Bone marrow (tissue), 2 donors: ENCODE measurements at places on chromosomes 6 and 20.

DNA sequence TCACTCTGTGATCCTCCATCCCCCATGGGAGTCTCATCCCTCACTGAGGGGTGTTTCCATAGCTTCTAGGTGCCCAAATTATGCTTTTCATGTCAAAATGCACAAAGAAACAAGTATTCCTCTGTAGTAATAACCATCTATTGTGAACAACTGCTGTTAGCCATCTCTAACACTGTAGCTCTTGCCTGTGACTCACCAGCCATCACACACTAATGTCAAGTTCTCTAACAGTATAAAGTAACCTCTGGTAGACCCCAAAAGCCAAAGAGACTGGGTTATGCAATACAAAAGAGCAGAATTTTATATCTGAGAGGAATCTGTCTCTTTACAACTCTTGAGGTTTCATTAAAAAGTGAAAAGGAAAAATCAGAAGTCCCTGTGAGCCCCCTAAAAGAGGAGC is 25.4 kb upstream of the IYD start:
- no peak for DNase-seq

DNA sequence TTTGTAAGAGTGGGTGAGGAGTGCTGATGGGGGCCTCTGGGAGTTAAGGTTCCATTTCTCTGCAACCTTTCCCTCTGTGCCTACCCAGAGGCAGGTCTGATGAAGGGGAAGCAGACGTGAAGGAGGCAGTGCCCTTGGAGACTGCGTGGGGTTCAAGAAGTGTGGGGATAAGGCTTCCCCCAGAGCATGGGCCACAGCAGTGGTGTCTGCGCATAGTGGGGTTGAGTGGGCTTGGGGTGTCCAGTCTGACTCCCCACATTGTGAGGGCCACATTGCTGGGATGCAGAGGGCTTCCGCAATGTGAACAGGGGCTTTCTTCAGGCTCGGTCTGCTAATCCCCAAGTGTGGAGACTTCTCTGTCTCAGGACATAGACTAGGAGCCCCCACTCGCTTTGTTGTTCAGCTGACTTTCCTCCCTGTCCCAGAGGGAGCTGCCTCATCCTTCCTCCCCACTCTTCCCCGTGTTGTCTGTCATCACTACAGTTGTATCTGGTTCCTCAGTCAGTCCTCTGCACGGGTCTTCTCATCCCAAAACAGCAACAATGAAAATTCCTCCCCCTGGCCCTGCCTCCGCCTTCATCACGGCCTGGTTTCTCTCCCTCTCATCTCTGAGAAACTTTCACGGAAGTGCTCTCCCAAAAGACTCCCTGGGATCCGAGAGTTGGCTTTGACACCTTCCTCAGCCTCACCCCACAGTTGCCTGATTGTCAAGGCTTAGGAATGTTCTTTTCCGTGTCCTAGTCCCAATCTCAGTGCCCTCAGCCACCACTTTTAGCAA is 2.8 kb downstream of the EBF4 start:
- DNase-seq, result no peak

- DNase-seq, result no peak
Observed at GRCh38 chr6:50721978-50722377, 8.7 kb downstream of the TFAP2D start.

GRCh38 chr20:1555952-1556351 is 1.6 kb downstream of the SIRPD start:
- no peak for DNase-seq

- DNase-seq, result no peak
Observed at GRCh38 chr20:42587427-42587826, 602.3 kb downstream of the PTPRT start.

- DNase-seq, result no peak
Observed at GRCh38 chr6:164303102-164303964, 888.8 kb downstream of the QKI start.

GRCh38 chr20:19098806-19099578 is 113.5 kb upstream of the SLC24A3 start:
- DNase-seq, result no peak

DNA sequence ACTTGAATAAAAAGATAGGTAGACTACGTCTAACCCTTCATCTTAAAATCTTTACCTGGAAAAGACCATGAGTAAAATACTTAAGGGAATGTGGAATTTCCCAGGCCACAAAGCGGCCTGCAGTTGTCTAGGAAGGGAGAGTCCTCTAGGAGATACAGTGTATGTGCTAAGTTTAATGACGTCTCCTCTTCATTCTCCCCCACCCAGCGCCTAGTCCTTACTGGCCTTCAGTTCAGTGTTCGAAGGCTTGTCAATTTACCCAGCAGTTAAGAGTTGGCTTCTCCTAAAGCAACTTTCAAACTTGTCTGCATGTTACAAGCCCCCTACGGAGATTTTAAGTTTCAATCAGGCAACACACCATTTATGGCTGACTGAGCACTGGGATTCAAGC is 35.2 kb downstream of the HFE start:
- no peak for DNase-seq

DNA sequence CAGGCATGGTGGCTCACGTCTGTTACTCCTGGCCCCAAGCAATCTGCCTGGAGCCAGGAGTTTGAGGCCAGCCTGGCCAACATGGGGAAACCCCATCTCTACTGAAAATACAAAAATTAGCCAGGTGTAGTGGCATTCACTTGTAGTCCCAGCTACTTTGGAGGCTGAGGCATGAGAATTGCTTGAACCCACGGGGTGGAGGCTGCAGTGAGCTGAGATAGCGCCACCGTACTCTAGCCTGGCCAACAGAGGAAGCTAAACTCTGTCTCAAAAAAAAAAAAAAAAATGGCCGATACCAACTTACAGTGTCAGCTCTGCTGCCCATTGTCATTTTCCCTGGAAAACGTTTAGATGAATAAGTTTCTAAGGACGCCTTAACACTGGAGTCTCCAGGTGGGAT is 489.9 kb downstream of the TFAP2A start:
- DNase-seq, result no peak

DNA sequence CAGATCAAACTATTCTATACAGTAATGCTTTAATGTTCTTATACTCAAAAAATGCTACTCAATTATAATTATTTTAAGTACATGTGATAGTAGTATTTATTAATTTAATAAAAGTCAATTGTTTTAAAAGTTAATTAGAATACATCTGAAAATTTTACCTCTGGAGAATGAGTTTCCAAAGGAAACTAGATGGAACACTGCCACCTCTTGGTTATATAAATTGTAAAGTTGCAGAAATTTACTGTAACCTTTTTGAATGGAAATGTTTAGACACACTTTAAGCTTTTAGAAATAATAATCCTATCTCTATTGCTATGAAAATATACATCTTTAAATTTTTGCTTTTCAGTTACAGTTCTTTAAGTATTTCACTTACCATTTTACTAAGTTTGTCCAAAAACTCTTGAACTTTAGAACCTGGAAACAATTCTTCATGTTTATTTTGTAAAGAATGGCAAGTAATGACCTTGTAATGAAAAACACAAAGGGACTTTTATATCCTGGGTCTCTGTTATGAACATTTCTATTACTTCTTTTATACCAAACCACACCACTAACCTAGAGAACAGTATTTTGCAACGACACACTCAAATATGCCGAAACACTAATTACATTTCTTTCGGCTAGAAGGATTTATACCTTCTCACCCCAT is 10.9 kb upstream of the BMP5 start:
- no peak for DNase-seq

DNA sequence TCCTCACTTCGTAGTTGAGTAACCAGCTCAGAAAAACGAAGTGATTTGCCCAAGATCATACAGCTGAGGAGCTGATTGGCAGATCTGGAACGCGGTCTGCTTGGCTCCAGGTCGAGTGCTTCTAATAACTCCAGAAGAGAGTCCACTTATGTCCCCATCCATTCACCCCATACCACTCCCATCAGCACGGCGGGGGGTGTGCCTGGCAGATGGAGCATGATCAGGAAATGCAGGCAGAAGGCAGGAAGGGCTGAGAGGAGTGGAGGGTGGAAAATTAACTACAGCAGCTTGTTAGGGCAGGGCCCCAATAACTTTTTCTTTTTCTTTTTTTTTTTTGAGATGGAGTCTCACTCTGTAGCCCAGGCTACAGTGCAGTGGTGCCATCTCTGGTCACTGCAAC is 15.0 kb downstream of the FITM2 start:
- no peak for DNase-seq
